Activated CD4-positive, alpha-beta memory T cell treated with anti-CD3 and anti-CD28 coated beads for 36 hours (primary cell): ENCODE measurements at places on chromosomes 11 and 22. TPM values are rescaled to one million over a fixed set of nuclear protein-coding genes. Genes with fewer than 3 reads are reported as not detected.
A peak's percentile ranks its signal among the peaks of the same experiment; 100 is the strongest.

MS4A15 gene
- total RNA-seq: not detected

DNA sequence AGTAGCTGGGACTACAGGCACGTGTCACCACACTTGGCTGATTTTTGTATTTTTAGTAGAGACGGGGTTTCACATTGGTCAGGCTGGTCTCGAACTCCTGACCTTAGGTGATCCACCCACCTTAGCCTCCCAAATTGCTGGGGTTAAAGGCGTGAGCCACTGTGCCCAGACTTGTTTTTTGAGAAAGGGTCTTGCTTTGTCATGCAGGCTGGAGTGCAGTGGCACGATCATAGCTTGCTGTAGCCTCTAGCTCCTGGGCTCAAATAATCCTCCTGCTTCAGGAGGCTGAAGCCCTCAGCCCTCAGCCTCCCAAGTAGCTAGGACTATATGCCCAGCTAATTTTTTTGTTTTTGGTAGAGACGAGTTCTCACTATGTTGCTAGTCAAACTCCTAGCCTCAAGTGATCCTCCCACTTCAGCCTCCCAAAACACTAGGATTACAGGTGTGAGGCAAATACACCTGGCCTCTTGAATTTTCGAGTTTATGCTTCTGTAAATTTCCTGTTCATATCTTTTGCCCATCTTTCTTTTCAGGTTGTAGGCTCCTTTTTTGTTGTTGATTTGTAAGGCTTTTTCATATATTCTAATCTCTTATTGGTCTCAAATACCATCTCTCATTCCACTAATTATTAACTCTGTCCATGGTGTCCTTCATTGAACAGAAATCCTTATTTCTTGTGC is 3.4 kb upstream of the RBM4B start:
- H3K36me3 ChIP-seq: peaks cover 3% of the 10 kb centered on the region
- H3K4me3 ChIP-seq: no peak overlapping the region
- no peak overlapping the region for H3K27ac ChIP-seq

DNA sequence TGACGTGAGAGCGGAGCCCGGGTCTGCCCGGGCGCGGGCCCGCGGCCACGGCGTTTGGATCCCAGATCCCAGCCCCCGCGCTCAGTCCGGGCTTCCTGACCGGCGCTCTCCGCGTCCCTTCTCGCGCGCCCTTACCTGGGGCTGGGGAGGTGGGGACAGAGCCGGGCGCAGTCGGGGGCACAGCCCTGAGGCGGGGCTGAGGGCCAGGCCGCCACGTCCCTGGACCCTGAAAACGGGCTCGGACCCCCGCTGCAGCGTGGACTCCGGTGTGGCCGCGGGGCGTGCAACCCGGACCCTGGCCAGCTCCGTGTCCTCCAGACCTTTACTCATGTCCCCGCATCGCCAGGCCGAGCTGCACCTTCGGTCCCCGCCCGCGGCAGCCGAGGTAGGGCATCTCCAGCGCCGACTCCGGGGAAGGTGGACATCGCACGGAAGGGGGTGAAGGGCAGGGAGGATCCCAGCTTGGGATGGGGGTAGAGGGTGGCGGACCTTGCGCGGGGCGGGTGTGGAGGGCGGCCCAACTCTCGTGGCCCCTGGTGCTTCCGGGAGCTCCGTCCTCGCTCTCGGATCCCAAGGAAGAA is 9.9 kb upstream of the AIFM3 start:
- peaks cover 13% of the 10 kb centered on the region for H3K4me1 ChIP-seq
- peak overlapping the region; percentile 35 for H3K4me3 ChIP-seq
- no peak overlapping the region for H3K27ac ChIP-seq
- peaks cover 16% of the 10 kb centered on the region for H3K27me3 ChIP-seq
- peaks cover 15% of the 10 kb centered on the region for H3K36me3 ChIP-seq
- no peak for DNase-seq

DNA sequence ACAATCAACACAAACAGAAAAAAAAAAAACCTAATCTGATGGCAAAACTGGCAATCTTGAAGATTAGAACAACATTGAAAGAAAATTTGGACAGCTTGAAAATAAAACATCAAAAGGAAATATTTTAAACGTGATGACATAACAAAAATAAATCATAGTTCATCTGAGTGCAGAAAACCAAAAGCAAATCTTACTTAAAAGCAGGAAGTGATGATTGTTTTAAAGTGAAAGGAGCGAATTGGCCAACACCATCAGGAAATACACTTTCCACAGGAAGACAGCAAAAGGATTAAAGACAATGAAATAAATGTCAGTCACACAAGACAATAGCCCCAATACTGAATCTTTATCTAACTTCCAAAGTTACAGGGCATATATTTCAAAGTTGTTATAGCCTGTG is 696.5 kb upstream of the CHORDC1 start:
- no peaks in the 10 kb centered on the region for H3K27me3 ChIP-seq
- no peaks in the 10 kb centered on the region for H3K36me3 ChIP-seq
- no peaks in the 10 kb centered on the region for H3K4me1 ChIP-seq

GRCh38 chr22:40187389-40187788 is 9.7 kb downstream of the TNRC6B start:
- no peak overlapping the region for H3K4me3 ChIP-seq
- no peak for DNase-seq
- no peak overlapping the region for H3K27ac ChIP-seq
- H3K36me3 ChIP-seq: no peaks in the 10 kb centered on the region
- peaks cover 67% of the 10 kb centered on the region for H3K4me1 ChIP-seq

DNA sequence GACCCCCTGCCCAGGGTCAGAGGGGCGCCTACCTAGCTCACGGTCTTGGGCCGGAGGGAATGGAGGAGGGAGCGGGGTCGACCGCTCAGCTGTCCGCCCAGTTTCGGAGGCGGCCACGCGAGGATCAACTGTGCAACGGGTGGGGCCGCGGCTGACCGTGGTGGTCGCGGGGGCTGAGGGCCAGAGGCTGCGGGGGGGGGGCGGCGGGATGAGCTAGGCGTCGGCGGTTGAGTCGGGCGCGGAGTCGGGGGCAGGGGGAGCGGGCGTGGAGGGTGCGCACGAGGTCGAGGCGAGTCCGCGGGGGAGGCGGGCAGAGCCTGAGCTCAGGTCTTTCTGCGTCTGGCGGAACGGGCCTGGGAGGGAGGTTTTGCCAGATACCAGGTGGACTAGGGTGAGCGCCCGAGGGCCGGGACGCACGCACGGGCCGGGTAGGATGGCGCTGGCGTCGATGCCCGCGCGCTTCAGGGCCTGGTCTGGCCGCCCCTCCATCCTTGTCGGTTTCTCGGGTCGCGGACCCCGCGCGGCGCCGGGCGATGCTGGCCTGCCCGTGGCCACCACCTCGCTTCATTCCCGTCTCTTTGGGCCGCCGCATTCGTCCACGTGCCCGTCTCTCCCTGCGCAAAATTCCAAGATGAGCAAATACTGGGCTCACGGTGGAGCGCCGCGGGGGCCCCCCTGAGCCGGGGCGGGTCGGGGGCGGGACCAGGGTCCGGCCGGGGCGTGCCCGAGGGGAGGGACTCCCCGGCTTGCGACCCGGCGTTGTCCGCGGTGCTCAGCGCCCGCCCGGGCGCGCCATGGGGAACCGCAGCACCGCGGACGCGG is at the start of gene DRD4:
Gene DRD4 (plus strand): TSS at position 759 of the 822 bp plus-strand sequence. CDS start 36 bp downstream, at position 795.
- H3K4me1 ChIP-seq: peaks cover 13% of the 10 kb centered on the region
- peaks cover 27% of the 10 kb centered on the region for H3K27me3 ChIP-seq
- H3K27ac ChIP-seq: no peak within 1 kb of the TSS
- H3K4me3 ChIP-seq: peak within 1 kb of the TSS; percentile 49
- no peak for DNase-seq
- peaks cover 2% of the 10 kb centered on the region for H3K36me3 ChIP-seq

DNA sequence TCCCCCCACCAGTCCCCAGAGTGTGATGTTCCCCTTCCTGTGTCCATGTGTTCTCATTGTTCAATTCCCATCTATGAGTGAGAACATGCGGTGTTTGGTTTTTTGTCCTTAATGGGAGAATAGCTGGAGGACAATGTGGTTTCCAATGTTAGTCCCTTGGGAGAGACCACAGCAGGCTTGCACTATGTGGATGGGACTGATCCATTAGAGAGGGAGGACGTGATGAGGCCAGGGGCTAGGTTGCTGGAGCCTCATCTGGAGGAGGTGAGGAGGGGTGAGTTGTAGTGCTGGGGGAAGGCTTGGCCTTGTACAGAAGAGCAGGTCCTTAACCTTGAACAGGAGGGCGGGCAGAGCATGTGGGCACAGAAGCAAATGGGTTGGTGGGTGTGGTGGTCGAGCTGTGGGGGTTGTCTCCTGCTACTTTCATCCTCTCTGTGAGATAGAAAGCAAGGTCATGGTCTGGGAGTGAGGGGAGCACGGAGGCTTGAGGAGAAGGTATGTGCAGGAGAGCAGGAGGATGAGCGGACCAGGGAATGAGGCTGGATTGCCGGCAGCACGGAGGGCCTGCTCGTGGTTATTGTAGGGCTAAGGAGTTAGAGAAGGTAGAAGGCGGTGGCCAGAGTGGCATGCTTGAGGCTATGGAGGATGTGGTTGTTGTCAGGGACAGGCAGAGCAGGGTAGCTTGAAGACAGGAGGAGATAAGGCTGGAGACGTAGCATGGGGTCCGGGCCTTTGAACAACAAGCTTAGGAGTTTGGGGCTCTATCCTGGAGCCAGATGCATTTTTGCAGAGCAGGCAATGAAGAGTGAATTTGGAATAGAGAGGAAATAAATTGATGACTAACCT is 11.2 kb upstream of the SREBF2 start:
- H3K36me3 ChIP-seq: peaks cover 13% of the 10 kb centered on the region
- no peak for DNase-seq
- no peak overlapping the region for H3K4me3 ChIP-seq

DNA sequence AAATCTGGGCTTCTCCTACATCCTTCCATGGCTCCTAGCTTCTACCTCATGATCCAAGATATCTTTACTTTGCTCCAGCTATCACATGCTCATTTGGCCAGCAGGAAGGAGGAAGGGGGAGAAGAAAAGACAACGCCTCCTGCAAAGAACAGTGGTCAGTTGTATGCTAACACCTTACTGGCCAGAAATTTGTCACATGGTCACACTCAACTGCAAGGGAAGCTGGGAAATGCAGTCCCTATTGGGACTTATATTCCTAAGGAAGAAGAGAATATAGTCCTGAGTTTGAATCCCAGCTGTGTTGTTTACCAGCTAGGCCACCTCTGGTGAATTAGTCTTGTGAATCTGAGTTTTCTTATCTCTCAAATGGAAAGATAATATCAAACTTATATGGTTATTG is 272.0 kb downstream of the BLID start:
- no peak for DNase-seq
- no peaks in the 10 kb centered on the region for H3K27me3 ChIP-seq
- no peaks in the 10 kb centered on the region for H3K4me1 ChIP-seq
- H3K27ac ChIP-seq: no peak overlapping the region

AIFM3 gene
- total RNA-seq: not detected

MED19 gene
- 14.1 TPM for total RNA-seq

DNA sequence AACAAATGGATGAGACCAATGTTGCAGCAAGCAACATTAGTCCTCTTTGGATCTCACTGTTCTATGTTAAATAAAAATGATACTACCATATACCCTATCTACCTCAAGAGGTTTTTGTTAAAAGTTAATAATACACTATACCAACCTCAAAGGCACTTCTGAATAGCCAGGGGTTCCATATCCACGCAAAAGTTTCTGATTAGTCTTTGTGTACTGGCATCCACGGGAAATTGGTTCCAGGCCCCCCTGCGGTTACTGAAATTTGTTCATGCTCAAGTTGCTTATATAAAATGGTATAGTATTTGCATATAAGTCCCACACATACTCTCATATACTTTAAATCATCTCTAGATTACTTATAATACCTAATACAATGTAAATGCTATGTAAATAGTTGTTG is 585.7 kb downstream of the INSC start:
- H3K4me3 ChIP-seq: no peak overlapping the region
- H3K27me3 ChIP-seq: no peaks in the 10 kb centered on the region

- no peak overlapping the region for H3K4me3 ChIP-seq
- DNase-seq: peak; percentile 73
Measured at GRCh38 chr11:1628506-1629325, 859 bp upstream of the KRTAP5-5 start.

MRPL48 gene
- 43.4 TPM for total RNA-seq

- no peaks in the 10 kb centered on the region for H3K36me3 ChIP-seq
- H3K4me1 ChIP-seq: peaks cover 3% of the 10 kb centered on the region
- H3K27ac ChIP-seq: no peak overlapping the region
- no peak overlapping the region for H3K4me3 ChIP-seq
Measured at GRCh38 chr11:92954003-92954402, 15.4 kb upstream of the MTNR1B start.

C11orf16 gene
- total RNA-seq: not detected

GRCh38 chr11:9691865-9692264 is 28.0 kb downstream of the SWAP70 start:
- H3K27ac ChIP-seq: no peak overlapping the region
- no peaks in the 10 kb centered on the region for H3K4me1 ChIP-seq
- no peak overlapping the region for H3K4me3 ChIP-seq
- H3K27me3 ChIP-seq: no peaks in the 10 kb centered on the region
- H3K36me3 ChIP-seq: peaks cover 11% of the 10 kb centered on the region

- no peak overlapping the region for H3K27ac ChIP-seq
- no peak for DNase-seq
- H3K4me3 ChIP-seq: no peak overlapping the region
- peaks cover 5% of the 10 kb centered on the region for H3K4me1 ChIP-seq
Measured at GRCh38 chr11:64755681-64756361, 4.0 kb downstream of the PYGM start.

OR56A1 gene
- total RNA-seq: not detected

- no peak for DNase-seq
- H3K27ac ChIP-seq: no peak overlapping the region
- H3K27me3 ChIP-seq: no peaks in the 10 kb centered on the region
- H3K36me3 ChIP-seq: no peaks in the 10 kb centered on the region
- no peak overlapping the region for H3K4me3 ChIP-seq
Measured at GRCh38 chr11:78044706-78045105, 19.0 kb upstream of the THRSP start.

DNA sequence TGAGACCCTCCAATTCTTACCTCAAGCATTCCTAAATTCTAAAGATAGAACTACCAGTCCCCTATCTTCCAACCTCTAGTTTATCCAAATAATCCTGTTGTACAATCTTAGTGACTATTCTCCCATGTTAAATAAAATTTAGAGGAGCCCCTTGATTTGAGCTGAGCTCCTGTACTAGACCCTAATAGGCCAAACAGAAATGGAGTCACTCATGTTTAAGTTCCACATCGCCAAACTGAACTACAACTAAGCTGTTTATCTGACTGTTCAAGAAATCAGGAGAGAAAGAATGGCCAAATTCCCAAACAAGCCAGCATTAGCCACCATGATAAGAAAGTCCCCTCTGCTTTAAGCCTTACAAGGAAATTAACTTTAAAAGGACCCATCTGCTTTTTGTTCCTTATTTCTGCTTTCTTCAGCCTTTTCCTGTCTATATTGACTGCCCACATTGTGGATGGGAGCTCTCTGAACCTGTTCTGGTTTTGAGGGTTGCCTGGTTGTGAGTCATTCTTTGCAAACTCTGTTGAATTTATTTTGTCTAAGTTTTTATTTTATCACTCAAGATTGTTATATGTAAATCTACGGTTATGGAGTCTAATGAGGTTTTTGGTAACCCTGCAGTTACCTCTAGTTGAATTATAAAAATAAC is 90.4 kb downstream of the TTC28 start:
- no peak overlapping the region for H3K27ac ChIP-seq
- no peaks in the 10 kb centered on the region for H3K36me3 ChIP-seq
- no peaks in the 10 kb centered on the region for H3K4me1 ChIP-seq
- no peak for DNase-seq
